Stimulated activated CD8-positive, alpha-beta memory T cell treated with anti-CD3 and anti-CD28 coated beads, Interleukin-15, amount 100 ng/mL, for 4 hours (primary cell): ENCODE measurements at places on chromosomes 5 and 9.

GRCh38 chr9:105676351-105676923 lies 14.2 kb downstream of the TAL2 start:
- no peak for DNase-seq

- no peak for DNase-seq
These were observed 24.9 kb upstream of the SH3PXD2B start for GRCh38 chr5:172479034-172479783.

- no peak for DNase-seq
These were observed 461.7 kb downstream of the TLE1 start for GRCh38 chr9:81227507-81228245.

DNA sequence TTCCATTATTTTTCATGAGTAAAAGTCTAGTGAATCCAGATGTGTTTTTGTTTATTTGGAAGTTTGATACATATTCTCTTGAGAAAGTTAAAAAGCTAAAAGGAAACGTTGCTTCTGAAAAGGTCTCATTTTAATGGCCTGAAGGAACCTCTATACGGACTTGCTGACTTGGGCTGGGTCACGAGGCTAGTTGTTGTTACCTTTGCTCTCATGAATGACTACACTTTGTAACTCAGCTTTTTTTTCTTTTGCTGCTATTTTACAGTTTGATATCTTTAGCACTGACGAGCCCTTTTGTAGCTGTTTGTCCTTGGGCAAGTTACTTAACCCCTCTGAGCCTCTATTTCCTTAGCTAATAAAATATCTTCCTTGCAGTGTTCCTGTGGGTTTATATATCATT lies 211.5 kb downstream of the PCSK5 start:
- no peak for DNase-seq
